ENCODE measurements at places on chromosomes 11 and 22. TPM values are rescaled to one million over a fixed set of nuclear protein-coding genes. Genes with fewer than 3 reads are reported as not detected.

DNA sequence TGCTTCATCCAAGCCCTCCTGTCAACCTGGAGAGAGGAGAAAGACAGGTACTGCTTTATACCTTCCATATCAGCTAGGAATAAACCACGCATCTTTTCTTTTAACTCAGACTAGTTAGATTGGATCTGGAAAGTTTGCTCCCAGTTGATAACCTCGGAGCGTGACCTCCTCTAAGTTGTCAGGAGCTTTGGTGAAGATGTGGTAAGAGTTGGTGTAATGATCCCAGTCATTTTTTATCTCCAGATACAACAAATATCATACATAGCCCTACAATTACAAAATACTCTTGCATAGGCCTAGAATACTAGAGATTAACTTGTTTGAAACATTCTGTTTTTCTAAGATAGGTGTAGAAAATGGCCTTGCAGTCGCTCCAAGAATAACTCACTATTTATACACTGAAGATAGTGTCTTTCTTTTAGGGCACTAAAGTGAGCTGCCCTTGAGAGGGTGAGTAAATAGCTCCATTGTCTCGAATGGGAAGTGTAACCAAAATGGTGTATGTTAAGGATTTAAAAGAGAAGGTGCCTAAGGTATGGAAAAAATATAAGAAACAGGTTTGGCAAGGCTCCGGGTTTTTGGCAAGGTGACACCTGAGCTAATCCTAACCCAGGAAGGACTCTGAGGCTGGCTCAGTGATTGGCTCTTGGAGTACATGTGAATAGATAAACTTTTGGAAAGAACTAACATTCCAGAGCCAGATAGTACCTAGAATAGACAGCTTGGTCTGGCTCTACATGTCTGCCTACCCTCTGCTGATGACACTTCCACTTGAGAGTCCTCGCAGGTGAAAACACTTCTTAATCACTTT lies 59.4 kb downstream of the GLYATL1 start:
- no peak for DNase-seq

GRCh38 chr22:31248965-31249958 lies 37.2 kb downstream of the LIMK2 start:
- DNase-seq: no peak

DNA sequence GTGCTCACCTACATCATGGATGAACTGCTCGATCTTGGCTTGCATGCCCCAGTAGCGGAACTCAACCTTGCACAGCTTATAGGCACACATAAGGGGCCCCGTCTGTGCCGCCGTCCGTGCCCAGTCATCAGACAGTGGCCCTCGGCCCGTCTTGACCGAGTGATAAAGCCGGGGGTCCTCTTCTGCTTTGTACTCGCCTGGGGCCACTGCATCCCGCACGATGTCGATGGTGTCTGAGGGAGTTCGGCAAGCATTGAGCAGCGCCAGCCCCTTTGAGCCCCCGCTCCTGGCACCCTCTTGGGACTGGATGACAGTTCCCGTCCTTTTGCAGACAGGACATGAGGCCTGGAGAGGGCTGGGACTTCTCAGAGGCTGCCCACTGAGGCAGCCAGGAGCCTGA lies 3.3 kb downstream of the PITPNM1 start:
- no peak for DNase-seq

RFPL3 gene
- not detected for total RNA-seq

- DNase-seq: no peak
These were observed 24.6 kb downstream of the CSF2RB start for GRCh38 chr22:36938028-36938425.
